ENCODE measurements at places on chromosomes 11 and 22. TPM values are rescaled to one million over a fixed set of nuclear protein-coding genes. Genes with fewer than 3 reads are reported as not detected.

- H3K27ac ChIP-seq = no peak overlapping the region
- no peak for DNase-seq
- no peaks in the 10 kb centered on the region for H3K27me3 ChIP-seq
- no peaks in the 10 kb centered on the region for H3K36me3 ChIP-seq
Measured at GRCh38 chr11:87803748-87804147, 371.5 kb downstream of the RAB38 start.

DNA sequence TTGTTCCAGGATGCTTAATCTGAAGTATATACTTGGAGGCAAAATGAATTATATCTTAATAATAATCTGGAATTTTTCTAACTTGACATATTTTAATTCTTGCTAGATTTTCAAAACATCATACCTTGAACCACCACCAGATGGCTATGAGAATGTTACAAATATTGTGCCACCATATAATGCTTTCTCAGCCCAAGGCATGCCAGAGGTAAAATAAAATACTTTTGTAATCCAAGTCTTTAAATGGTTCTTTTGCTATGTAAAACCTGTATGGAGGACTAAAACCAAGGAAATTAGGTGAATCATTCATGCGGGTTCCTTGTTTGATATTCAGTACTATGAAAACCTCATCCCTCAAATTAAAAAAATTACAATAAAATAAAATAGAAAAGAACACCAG lies 14.4 kb downstream of the NAALAD2 start:
- H3K36me3 ChIP-seq = no peaks in the 10 kb centered on the region
- peaks cover 4% of the 10 kb centered on the region for H3K27me3 ChIP-seq
- no peak for DNase-seq
- no peak overlapping the region for H3K27ac ChIP-seq
- H3K4me1 ChIP-seq = no peaks in the 10 kb centered on the region

DNA sequence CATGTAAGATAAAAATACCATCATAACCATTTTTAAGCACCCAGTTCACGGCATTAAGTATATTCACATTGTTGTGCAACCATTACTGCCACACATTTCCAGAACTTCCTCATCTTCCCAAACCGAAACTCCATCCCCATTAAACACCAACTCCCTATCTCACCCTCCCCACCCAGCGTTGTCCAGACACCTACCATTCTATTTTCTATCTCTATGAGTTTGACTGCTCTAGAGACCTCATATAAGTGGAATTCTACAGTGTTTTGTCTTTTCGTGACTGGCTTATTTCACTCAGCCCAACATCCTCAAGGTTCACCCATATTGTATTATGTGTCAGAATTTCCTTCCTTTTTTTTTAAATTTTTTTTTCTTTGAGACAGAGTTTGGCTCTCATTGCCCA lies 45.2 kb downstream of the PPFIA1 start:
- no peak for DNase-seq
- peaks cover 5% of the 10 kb centered on the region for H3K4me1 ChIP-seq
- no peak overlapping the region for H3K27ac ChIP-seq
- no peaks in the 10 kb centered on the region for H3K27me3 ChIP-seq

The GAL gene
- 0.65 TPM for total RNA-seq

DNA sequence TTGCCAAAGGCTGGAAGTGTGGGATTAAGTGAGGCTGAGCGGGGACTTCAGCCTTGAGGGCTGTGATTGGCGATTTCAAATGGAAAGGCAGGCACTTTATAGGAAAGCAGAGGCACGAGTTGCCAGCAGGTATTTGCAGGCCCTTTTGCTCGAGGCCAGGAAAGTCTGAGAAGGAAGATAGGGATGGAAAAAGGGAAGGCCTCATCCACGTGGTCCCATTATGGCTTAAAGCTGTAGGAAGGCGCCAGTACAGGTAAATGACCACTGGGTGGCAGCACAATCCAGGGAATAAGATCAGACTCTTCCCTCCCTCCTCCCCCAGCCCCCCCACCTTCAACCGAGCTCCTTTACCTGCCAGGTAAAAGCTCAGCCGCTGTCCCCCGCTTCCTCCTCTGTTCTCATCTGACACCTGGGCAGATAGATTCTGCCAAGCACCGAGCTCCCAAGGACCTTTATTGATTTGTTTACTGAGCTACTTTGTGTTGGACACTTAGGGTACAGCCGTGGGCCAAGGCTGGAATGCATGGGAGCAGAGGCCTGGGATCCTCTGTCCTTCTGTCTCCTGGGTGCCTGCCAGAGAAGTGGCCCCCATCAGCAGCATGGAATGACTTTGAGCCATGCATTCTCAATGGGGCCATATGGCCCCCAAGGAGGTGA lies 7.5 kb downstream of the P2RX3 start:
- peaks cover 8% of the 10 kb centered on the region for H3K27me3 ChIP-seq
- no peak overlapping the region for H3K27ac ChIP-seq
- DNase-seq = peak; percentile 33
- no peak overlapping the region for H3K4me3 ChIP-seq
- H3K36me3 ChIP-seq = no peaks in the 10 kb centered on the region

GRCh38 chr11:74459584-74459983 lies 7.8 kb downstream of the KCNE3 start:
- DNase-seq = no peak
- H3K27ac ChIP-seq = no peak overlapping the region
- H3K4me1 ChIP-seq = no peaks in the 10 kb centered on the region
- H3K36me3 ChIP-seq = no peaks in the 10 kb centered on the region
- peaks cover 2% of the 10 kb centered on the region for H3K27me3 ChIP-seq
- no peak overlapping the region for H3K4me3 ChIP-seq

- peaks cover 2% of the 10 kb centered on the region for H3K27me3 ChIP-seq
- peak overlapping the region; percentile 90 for H3K4me3 ChIP-seq
- peaks cover 37% of the 10 kb centered on the region for H3K36me3 ChIP-seq
- peak; percentile 21 for DNase-seq
- H3K27ac ChIP-seq = peak overlapping the region; percentile 92
Measured at GRCh38 chr22:18078329-18079041, 695 bp downstream of the PEX26 start.

The NAALADL1 gene
- 12.7 TPM for total RNA-seq

- peaks cover 6% of the 10 kb centered on the region for H3K27me3 ChIP-seq
- no peak for DNase-seq
- no peak overlapping the region for H3K27ac ChIP-seq
- no peaks in the 10 kb centered on the region for H3K36me3 ChIP-seq
- no peak overlapping the region for H3K4me3 ChIP-seq
Measured at GRCh38 chr22:48578138-48579042, 1249.3 kb downstream of the BRD1 start.

All from activated T-helper 1 cell treated with anti-CD3 and anti-CD28 coated beads, Interleukin-12 subunit alpha, Interleukin-12 subunit beta, Interleukin-2, Interleukin-4 antibody, amounts not matched to agents 30 ng/mL and 10 ng/mL and 1 ng/mL, durations not matched to agents 14 hours and 24 hours and 36 hours (primary cell).